ENCODE measurements at places on chromosomes 2 and 18.

DNA sequence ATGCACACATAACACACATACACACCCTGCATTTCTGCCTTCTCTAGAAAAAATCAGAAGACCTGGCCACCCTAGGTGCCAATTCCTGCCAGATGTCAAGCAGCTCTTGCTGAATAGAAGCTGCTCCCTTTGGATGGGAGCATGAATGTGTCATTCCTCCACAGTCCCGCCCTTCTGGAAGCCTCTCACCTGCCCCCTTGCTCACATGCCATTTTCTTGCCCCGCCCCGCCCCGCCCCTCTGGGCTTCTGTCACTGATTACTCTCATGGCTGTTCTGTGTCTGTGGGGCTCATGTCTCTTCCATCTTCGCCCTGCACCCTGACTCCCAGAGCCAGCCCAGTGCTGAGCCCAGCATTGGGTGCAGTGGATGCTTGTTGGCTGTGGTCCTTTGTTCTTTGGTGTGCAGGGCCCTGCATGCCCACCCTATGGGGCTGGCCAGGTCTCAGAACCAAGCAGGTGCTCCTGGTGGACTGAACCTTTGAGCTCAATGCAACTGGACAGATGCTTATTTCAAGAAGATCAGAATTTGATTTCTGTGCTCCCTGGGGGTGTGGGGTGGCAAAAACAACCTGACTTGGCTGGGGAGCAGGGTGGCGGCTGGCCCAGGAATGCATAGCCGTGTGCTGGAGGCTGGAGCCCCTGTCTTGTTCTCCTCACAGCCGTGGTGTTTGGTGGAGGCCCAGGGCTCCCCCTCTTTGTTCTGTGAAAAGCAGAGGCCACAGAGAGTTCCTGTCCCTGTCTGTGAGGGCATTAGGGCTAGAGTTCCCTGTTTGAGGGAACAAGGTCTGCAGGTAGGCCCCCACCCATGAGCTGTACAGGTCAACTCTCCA, 140.6 kb upstream of the GLI2 start:
- no peak for DNase-seq

DNA sequence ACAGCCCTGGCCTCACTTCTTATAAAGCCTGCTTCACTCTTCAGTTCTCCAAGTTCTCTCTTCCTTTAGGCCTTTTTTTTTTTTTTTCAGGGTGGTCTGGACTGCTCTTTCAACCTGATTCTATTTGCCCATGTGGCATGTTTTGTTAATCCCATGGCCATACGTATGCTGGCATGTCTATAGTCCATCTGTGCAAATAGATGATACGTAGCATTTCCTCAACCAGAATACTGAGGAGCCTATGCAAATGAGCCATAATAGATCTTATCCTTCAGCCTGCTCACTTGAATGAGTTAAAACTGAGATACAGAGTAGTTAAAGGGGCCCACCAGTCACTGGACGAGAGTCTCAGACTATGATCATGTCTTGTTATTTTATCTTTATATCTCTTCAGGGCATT, 265.2 kb upstream of the CXCR4 start:
- DNase-seq, result no peak

DNA sequence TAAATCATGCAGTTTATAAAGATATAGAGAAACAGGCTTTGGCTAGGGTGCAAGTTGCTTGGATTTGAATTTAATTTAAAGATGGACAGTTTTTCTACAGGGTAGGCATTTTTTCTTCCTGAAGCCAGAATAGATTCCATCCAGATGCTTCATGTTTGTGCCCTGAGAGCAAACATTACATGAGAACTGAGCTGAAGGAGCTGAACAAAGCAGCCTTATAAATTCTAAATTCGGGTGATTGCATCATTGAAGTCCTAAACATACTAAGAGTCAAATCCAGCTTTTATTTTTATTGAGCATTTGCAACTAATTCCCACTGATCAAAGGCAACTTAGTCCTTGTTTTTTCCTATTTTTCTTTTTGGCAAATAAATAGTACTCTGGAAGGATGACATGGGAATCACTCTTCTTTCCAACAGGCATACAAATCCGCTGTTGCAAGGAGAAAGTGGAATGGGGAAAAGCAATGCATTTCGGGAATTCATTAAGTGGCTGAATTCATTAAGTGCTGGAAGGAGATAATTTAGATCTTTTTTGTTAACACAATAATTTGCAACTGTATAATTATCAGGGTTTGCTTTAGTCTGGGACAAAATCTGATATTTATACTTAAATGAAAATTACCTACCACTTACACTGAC, 828.0 kb downstream of the SLC4A3 start:
- DNase-seq, result no peak

DNA sequence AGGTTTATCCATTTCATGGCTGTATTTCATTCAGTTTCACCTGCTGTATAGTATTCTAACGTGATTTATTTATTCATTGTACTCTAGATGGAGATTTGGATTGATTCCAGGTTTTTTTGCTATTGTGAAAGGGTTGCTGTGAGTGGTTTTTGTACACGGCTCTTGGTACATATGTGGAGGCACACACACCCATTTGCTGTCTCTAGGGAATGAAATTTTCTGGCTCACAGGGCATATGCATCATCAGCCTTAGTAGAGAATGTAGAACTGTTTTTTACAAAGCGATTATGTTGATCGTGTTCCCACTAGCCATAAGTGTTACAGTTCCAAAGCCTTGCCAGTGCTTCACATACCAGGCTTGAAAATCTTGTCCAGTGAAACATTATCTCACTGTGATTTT, 5.1 kb downstream of the SPTBN1 start:
- no peak for DNase-seq

GRCh38 chr2:192546565-192546964, 351.8 kb upstream of the TMEFF2 start:
- no peak for DNase-seq

GRCh38 chr2:120635146-120635545, 100.5 kb upstream of the GLI2 start:
- DNase-seq, result no peak

- peak; percentile 41 for DNase-seq
These were observed 208.4 kb downstream of the HDAC4 start for GRCh38 chr2:239192456-239192855.

- no peak for DNase-seq
These were observed 10.1 kb downstream of the RRM2 start for GRCh38 chr2:10132596-10132995.

DNA sequence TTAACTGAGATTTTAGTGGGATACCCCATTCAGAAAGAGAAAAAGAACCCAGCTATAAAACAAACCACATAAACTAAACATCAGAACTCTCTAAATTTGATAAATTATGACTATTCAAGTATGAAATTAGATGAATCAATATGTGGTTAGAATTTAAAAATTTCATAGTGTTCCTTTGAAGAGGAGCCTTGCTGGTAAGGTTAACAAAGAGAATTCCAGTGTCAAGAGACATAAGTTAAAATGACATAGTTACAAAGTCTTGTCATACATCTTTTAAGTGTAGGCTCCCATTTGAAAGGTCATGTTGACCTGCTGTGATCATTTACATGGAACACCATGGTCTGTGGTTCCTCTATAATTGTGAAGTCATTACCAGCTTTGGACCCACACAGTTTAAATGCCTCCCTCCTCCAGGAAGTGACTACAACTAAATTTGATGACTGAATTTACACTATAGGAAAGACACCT, 231.6 kb upstream of the ETAA1 start:
- no peak for DNase-seq

GRCh38 chr18:10518595-10519255, 7.1 kb upstream of the NAPG start:
- DNase-seq, result no peak

- no peak for DNase-seq
These were observed 1591.5 kb downstream of the LRP1B start for GRCh38 chr2:140539242-140539875.

All from left lobe of liver (tissue), 2 donors.